A549 treated with RU486 at 1 μM for 4 hours (cell line): ENCODE measurements at places on chromosomes 11 and 22. TPM values are rescaled to one million over a fixed set of nuclear protein-coding genes. Genes with fewer than 3 reads are reported as not detected.

APOL5 gene
- not detected in 5 replicates for total RNA-seq

CTR9 gene
- 19.4 to 31.0 TPM (median 24.0 TPM) in 5 replicates for total RNA-seq

SYT12 gene
- total RNA-seq = 10.6 to 19.0 TPM (median 14.4 TPM) in 5 replicates

P2RY6 gene
- 5.9 to 13.3 TPM (median 10.8 TPM) in 5 replicates for total RNA-seq

H19 gene
- 6.6 to 13.5 TPM (median 11.6 TPM) in 5 replicates for total RNA-seq

VSTM5 gene
- not detected in 5 replicates for total RNA-seq

SERPING1 gene
- 0.27 to 1.7 TPM (median 0.38 TPM) in 5 replicates for total RNA-seq

PRR5 gene
- 12.2 to 20.1 TPM (median 18.2 TPM) in 5 replicates for total RNA-seq

TRIM49 gene
- total RNA-seq = not detected in 5 replicates

SERHL2 gene
- total RNA-seq = 0.23 to 0.27 TPM (median 0.26 TPM) in 3 of 5 replicates, not detected in the others

UBQLN3 gene
- total RNA-seq = not detected in 5 replicates

UCP3 gene
- 1.1 to 2.0 TPM (median 1.3 TPM) in 5 replicates for total RNA-seq

PRG3 gene
- total RNA-seq = not detected in 5 replicates

ZNF195 gene
- 17.7 to 22.5 TPM (median 18.4 TPM) in 5 replicates for total RNA-seq
